ENCODE measurements at places on chromosomes 16 and 17.

GRCh38 chr16:15510992-15511391 is 76.6 kb downstream of the BMERB1 start:
- no peak for DNase-seq

DNA sequence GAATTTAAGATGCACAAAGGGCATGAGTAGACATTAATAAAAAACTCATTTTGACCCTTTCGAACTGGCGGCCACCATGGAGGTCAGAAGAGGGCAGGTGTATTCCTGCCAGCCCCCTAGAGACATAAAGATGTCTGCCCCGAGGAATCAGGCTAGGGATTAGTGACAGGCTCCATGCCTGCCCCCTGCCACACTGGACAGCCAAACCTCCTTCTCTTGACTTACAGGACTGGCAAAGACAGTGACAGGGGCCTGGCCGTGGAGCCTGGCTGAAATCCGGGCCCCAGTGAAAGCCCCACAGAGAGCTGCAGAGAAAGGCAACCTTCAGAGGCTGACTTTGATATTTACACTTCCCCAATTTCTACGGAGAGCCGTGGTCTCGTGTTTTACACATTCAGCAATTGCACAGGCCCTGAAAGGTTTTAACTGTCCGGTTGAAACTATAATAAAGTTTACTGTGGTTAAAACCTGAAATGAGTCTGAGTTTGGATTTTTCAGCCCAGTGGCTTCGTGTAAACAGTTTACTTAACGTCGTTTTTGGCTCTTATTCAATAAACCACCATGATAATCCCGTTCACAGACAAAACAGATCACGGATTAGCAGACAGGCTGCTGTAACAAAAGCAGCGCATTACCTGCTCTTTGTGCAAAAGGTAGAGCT is 243.9 kb upstream of the MYOCD start:
- DNase-seq: no peak

GRCh38 chr16:31082368-31083045 is 6.2 kb downstream of the PRSS53 start:
- no peak for DNase-seq

- DNase-seq: no peak
Observed at GRCh38 chr16:47726031-47726675, 265.0 kb downstream of the PHKB start.

GRCh38 chr17:57109393-57110151 is 24.5 kb downstream of the AKAP1 start:
- no peak for DNase-seq

DNA sequence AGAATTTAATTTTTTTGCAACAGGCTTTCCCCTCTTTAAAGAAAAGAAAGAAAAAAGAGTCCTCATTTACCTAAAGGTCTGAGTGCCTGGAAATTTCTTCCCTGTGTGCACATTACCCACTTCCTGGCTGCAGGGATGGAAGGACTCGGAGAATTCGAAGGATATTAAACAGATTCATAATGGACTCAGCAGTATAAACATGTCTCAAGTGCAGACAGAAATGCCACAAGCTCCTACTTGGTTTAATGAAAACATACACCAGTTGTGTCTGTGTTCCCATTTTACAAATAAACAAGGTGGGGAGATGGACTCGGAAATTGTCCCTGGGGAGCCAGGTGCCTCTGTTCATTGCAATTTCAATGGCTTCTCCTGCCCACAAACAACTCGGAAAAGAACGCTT is 47.2 kb downstream of the MEOX1 start:
- peak; percentile 96 for DNase-seq

DNA sequence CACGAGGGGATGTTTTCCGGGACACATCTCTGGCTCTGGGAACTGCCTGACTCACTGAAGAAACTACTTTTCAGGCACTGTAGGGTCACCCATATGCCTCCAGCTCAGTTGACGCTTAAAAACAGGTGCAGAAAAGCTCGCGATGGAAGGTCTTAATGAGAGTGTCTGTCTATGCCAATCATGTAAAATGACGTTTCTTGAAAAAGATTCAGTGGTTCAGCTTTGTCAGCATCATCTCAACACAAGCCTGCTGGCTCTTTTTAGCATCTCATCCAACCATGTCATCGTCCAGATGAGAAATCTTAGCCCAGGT is 27.5 kb downstream of the OR1D5 start:
- DNase-seq: no peak
